Activated CD4-positive, alpha-beta T cell treated with anti-CD3 and anti-CD28 coated beads, Interleukin-2, amount 10 ng/mL, durations not matched to agents 7 days and 5 days (primary cell): ENCODE measurements at places on chromosomes 2 and 18. TPM values are rescaled to one million over a fixed set of nuclear protein-coding genes. Genes with fewer than 3 reads are reported as not detected.

The ITGB6 gene
- not detected for total RNA-seq

The HNMT gene
- total RNA-seq = not detected

The OTOS gene
- not detected for total RNA-seq

DNA sequence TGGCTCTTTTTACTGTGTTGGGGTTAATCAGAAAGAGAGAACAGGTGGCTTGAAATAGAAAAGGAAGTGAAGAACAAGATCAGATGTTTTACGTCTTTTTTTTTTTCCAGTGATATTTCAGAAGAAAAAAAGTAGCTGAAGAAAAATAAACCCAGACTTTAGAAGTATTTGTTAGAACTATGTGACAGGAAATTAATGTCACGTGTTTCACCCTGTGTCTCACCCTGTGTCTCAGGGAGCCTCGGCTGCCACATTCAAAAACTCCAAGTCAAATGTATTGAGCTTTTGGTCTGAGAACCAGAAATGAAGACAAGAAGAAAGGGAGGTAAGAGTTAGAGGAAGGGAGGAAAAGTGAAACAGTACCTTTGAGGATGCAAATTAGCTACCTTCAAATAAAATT, 38.0 kb downstream of the AKAIN1 start:
- DNase-seq = no peak

- DNase-seq = no peak
Measured at GRCh38 chr2:170301626-170302025, 123.7 kb downstream of the MYO3B start.

The HOXD8 gene
- total RNA-seq = not detected

DNA sequence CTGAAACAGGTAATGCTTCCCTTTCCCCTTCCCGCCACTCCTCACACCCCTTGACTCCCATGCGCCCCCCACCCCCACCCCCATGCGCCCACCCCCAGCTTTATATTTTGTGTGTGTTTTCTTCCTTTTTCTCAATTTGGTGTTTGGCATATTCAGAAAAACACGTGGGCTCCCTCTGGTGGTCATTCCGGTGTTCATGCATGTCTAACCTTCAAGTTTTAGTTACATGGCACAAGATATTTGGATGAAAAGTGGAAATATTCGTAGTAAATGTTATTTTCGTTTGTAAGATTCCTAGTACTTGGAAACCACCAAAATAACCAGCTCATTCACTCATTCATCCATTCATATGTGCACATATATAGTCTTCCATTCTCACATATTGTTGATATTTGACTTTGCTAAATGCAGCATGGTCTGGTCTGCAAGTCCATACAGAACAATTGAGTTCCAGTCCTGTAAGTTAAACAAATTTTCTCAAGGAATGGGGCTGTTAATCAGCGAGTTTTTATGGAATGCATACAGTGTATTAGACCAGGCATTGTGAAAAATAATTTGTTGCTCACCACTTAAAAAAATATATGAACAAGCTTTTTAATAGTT, 143.6 kb upstream of the MAP3K20 start:
- DNase-seq = peak; percentile 77

The ZEB2 gene
- total RNA-seq = 3.5 TPM

DNA sequence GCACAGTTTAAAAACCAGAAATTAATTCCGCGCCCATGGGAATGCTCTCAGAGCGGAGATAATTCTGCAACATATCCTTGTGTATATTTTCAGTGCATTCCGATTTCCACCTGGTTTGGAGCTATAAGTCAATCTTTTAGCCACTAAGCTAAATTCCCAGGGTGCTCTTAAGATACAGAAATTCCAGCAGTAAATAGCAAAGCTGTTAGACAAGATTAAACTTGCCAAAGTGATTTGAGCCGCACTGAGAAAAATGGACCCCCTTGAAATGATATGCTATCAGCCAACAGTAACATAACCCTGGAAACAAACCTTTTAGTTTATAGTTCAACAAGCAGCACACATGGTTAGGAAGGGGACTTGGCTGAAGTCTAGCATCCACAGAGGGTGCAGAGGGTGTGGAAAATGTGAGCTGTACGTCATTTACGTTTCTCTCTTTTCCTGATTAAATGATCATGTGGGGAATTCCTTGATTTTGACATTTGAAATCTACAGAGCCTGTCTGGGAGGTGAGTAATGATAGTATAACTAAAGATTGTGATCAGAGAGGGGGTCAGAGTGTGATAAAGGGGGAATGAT, 99.8 kb upstream of the COPS8 start:
- no peak for DNase-seq

The SERPINB3 gene
- total RNA-seq = not detected

DNA sequence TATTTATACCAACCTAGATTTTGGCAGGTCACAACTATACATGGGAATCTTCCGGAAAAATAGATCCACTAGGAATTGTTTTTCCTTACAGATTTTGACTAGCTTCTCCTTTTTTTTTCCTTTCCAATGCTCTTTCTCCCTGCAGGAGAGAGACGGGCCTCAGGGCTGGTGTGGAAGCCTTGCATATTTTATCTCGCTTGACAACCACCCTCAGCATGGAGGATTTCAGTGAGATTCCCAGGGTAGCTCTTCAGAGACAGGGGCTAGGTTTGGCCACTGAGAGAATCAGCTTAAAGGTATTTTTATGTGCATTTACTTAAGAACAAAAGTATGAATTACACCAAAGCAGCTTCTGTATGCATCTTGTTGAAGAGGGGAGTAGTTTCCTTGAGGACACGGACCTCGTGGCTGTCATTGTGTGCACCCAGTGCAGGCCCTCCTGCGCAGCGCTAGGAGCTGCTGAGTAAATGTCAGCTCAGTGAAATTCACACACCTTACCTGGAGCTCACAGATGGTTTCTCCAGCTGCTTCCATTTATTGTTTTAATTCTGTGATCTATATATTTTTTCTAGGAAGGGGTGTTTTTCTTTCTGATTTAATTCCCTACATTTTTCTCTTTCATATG, 54.4 kb downstream of the TRAPPC12 start:
- DNase-seq = no peak

The ADI1 gene
- 48.2 TPM for total RNA-seq

The TTN gene
- 11.6 TPM for total RNA-seq

DNA sequence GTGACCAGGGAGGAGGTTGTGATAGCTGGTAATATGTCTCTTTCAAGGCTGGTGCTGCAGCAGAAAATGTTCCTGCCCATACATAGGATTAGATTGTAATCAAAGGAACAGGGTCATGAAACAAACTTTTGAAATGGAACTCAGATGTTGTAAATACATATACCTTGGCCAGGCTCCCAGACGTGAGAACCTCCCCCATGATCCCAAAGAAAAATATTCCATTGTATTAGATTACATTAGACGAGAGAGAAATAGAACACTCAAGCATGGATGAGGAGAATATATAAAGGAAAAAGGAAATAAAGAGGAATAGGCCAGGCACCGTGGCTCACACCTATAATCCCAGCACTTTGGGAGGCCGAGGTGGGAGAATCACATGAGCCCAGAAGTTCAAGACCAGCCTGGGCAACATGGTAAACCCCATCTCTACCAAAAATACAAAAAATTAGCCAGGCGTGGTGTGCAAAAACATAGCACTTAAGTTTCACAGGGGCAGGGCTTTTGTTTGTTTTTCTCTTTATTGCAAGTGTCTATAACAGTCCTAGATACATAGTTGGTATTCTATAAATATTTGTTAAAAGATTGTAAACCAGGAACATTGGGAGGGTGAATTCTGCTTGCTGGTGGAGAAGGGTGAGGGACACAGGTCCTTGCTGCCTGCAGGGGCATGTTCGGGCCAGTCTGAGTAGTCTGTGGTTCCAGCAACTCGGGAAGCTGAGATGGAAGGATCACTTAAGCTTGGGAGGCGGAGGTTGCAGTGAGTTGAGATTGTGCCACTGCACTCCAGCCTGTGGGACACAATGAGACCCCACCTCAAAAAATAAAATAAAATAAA, 52.8 kb downstream of the RPL37A start:
- DNase-seq = no peak
